ENCODE measurements at places on chromosomes 7 and 10.

- H3K27me3 ChIP-seq: no peaks in the 10 kb centered on the region
- H3K4me3 ChIP-seq: no peak overlapping the region
- peaks cover 59% of the 10 kb centered on the region for H3K4me1 ChIP-seq
- DNase-seq: no peak
- H3K27ac ChIP-seq: no peak overlapping the region
Measured at GRCh38 chr7:5629941-5630340, 151.5 kb downstream of the RNF216 start.

DNA sequence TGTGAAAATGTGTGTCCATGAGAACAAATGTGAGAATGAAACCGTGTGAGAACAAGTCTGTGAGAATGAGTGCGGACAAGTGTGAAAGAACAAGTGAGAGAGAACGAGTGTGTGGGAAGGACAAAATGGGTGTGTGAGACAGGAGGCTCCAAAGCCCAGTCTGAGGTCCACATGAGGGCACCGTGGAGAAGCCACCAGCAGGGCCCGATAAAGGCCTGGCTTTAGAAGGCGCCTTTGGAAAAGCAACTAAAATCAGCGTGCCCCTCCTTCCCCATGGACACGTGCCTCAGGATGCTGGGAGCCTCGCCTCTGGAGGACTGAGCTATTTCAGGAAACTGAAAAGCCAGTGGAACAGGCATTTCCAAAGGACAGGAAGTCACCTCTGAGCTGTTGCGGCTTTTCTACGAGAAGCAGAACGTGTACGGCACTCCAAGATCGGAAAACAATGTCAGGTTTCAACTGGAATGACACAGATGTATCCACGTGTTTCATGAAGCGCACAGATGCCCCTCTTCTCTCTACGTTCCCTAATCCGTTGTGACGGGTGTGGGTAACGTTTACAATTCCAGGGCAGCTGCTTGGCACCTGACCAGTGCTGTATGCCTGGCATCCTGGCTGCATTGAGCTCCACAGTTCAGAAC, 46.4 kb downstream of the ESYT2 start:
- no peak for DNase-seq
- H3K36me3 ChIP-seq: peaks cover 1% of the 10 kb centered on the region
- H3K27me3 ChIP-seq: no peaks in the 10 kb centered on the region
- no peaks in the 10 kb centered on the region for H3K4me1 ChIP-seq

GRCh38 chr10:102870221-102870620, 951 bp downstream of the AS3MT start:
- H3K36me3 ChIP-seq: no peaks in the 10 kb centered on the region
- H3K4me3 ChIP-seq: peak overlapping the region; percentile 91
- peaks cover 20% of the 10 kb centered on the region for H3K4me1 ChIP-seq
- no peaks in the 10 kb centered on the region for H3K27me3 ChIP-seq

- H3K27ac ChIP-seq: no peak overlapping the region
- DNase-seq: no peak
- H3K4me1 ChIP-seq: peaks cover 33% of the 10 kb centered on the region
- no peak overlapping the region for H3K4me3 ChIP-seq
- no peaks in the 10 kb centered on the region for H3K27me3 ChIP-seq
- H3K36me3 ChIP-seq: no peaks in the 10 kb centered on the region
Measured at GRCh38 chr10:35875016-35875676, 233.1 kb upstream of the FZD8 start.

- no peaks in the 10 kb centered on the region for H3K36me3 ChIP-seq
- DNase-seq: no peak
- no peak overlapping the region for H3K27ac ChIP-seq
- H3K4me1 ChIP-seq: no peaks in the 10 kb centered on the region
- H3K4me3 ChIP-seq: no peak overlapping the region
Measured at GRCh38 chr10:58041901-58042300, 225.8 kb downstream of the IPMK start.

DNA sequence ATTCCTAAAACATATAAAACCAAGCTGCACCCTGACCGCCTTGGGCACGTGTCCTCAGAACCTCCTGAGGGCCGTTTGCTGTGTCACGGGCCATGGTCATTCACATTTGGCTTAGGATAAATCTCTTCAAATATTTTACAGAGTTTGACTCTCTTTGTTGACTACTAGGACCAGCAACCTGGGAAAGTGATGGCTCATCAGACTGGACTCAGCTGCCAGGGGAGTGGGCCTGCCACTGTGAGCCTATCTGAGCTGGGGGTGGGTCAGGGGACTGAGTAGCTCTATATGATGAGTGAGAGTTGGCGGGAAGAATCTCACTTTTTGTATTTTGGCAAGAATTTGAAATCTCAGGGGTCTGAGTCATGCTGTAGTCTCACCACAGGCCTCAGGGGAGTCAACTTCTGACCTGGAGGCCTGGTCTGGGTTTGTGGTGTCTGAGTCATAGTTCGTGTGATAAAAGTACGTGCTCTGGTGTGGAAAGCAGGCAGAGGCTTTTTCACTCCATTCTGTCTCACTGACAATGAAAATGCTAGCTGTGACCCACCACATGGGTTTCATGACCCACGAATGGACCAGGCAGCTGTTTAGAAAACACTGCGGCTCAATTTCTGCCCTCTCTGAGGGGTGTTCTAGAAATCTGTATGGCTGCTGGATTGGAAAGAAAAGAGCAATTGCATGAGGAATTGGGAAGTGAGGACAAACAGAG, 4.2 kb upstream of the UPP1 start:
- H3K36me3 ChIP-seq: no peaks in the 10 kb centered on the region
- no peak for DNase-seq
- H3K27me3 ChIP-seq: no peaks in the 10 kb centered on the region
- H3K27ac ChIP-seq: peak overlapping the region; percentile 7
- peak overlapping the region; percentile 2 for H3K4me3 ChIP-seq

DNA sequence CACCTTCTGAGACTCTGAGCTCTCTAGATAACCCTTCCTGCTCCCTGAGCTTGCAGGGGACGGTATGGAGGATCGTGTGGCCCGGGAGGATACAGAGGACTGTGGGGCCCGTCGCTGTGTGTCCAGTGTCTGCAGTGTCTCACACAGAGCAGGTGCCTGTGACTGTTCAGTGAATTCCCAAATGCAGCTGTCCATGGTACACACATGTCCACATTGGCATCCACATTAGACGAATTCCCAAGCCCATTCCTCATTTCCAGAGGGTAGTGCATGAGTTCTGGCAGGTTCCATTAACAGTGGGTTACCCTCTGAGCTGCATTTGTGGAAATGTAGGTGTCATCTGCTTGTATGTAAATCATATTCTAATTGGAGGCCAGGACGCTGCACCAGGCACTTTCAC, 39.5 kb downstream of the WDFY4 start:
- no peak for DNase-seq
- H3K4me3 ChIP-seq: no peak overlapping the region
- no peaks in the 10 kb centered on the region for H3K36me3 ChIP-seq
- H3K27me3 ChIP-seq: peaks cover 8% of the 10 kb centered on the region

DNA sequence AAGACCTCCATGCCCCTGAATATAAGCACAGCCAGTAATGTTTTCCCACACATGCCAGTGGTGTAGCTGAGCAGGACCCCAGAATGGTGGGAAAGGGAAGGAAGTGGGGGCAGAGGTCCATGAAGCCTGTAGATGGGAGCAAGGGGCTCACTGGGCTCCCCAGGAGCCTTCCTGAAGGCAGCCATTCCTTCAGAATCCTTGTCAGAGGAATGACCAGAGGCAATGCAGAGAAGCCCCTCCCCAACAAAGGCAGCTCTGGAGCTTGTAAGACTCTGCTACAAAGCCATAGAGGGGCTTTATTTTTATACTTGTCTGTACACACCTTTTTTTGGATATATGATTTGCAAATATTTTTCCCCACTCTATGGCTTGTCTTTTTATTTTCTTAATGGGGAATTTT, 165.0 kb upstream of the TCF7L2 start:
- no peak for DNase-seq
- H3K27ac ChIP-seq: peak overlapping the region; percentile 89
- H3K4me1 ChIP-seq: peaks cover 43% of the 10 kb centered on the region
- H3K36me3 ChIP-seq: peaks cover 12% of the 10 kb centered on the region

DNA sequence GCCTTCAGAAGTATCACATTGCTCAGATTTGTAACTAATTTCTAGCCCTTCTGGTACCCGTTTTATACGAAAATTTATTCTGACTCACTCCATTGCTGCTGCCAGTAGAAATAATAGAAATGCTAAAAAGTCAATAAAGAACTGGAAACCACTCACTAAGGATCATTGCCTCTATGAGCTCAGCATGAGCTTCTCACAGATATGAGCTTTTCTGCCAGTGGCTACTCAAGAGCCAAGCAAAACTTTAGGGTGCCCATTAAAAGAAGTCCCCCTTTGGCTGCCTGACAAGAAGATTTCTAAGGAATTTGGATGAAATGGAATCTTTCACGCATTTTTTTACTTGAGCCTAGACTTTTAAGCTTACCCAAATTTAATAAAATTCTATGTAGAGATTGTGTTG, 52.5 kb downstream of the GPR37 start:
- H3K4me3 ChIP-seq: no peak overlapping the region
- no peak for DNase-seq
- H3K4me1 ChIP-seq: peaks cover 9% of the 10 kb centered on the region
- no peaks in the 10 kb centered on the region for H3K27me3 ChIP-seq
- peaks cover 4% of the 10 kb centered on the region for H3K36me3 ChIP-seq

- no peak for DNase-seq
- H3K4me1 ChIP-seq: peaks cover 6% of the 10 kb centered on the region
- no peak overlapping the region for H3K4me3 ChIP-seq
- H3K36me3 ChIP-seq: peaks cover 19% of the 10 kb centered on the region
- H3K27me3 ChIP-seq: no peaks in the 10 kb centered on the region
- no peak overlapping the region for H3K27ac ChIP-seq
Measured at GRCh38 chr7:19224951-19225350, 79.7 kb upstream of the FERD3L start.

DNA sequence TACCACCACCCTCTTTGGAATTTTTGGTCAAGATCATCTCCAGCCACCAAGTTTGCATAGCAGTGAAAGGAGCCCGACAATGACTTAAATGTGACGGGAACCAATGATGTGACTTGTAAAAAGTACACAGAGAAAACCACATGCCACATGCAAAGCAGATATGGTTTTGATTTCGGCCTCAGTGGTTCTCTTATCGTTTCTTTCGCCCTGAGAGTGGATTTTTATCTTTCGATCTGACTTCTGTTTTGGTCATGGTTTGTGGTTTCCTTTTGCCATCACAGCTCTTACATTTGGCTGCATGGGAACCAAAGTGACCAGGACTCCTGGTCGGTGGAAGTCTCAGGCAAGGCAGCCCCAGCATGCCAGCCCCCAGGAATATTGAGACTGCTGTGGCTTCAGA, 31.5 kb downstream of the TCF7L2 start:
- H3K4me3 ChIP-seq: no peak overlapping the region
- no peaks in the 10 kb centered on the region for H3K27me3 ChIP-seq
- no peak for DNase-seq
- peaks cover 47% of the 10 kb centered on the region for H3K4me1 ChIP-seq
- H3K36me3 ChIP-seq: peaks cover 2% of the 10 kb centered on the region
- H3K27ac ChIP-seq: peak overlapping the region; percentile 9

GRCh38 chr10:95438781-95439180, 122.4 kb downstream of the SORBS1 start:
- no peaks in the 10 kb centered on the region for H3K27me3 ChIP-seq
- no peak overlapping the region for H3K4me3 ChIP-seq
- H3K36me3 ChIP-seq: no peaks in the 10 kb centered on the region
- no peak for DNase-seq
- no peak overlapping the region for H3K27ac ChIP-seq

DNA sequence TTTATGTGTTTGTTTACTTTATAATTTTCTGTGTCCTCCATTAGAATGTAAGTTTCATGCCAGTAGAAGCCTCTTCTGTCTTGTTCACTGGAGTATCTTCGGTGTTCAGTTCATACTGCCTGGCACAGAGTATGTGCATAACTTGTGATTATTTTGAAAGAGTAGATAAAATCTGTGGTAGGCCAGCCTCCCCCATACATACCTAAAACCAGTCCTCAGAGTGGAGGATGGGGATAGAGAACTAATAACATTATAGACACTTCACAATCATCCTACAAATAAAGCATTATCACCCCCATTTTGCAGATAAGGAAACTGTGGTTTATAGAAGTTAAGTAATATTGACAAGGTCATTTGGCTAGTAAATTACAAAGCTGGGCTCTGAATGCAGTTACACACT, 28.0 kb downstream of the VIM start:
- DNase-seq: no peak
- H3K27ac ChIP-seq: no peak overlapping the region
- no peak overlapping the region for H3K4me3 ChIP-seq
- H3K27me3 ChIP-seq: no peaks in the 10 kb centered on the region
- H3K4me1 ChIP-seq: peaks cover 19% of the 10 kb centered on the region
- H3K36me3 ChIP-seq: no peaks in the 10 kb centered on the region

- peaks cover 11% of the 10 kb centered on the region for H3K36me3 ChIP-seq
- H3K4me1 ChIP-seq: no peaks in the 10 kb centered on the region
- no peak overlapping the region for H3K27ac ChIP-seq
- no peak overlapping the region for H3K4me3 ChIP-seq
- no peak for DNase-seq
Measured at GRCh38 chr10:45581216-45581549, 91.4 kb downstream of the ZFAND4 start.

DNA sequence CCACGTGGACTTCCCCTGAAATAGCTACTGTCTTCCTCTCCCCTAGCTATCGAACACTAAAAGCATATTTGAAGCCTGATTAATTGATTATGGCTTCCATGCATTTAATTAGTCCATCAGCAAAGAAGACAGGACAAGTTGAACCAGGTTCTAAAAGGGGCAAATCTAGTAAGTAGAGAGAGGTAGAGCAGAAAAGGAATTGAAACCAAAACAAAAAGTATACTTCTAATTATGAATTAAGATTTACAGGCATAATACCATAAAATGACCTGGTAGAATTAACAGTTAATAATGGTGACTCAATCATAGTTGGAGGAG, 393 bp upstream of the DNAJC1 start:
- peak overlapping the region; percentile 87 for H3K27ac ChIP-seq
- no peaks in the 10 kb centered on the region for H3K27me3 ChIP-seq
- DNase-seq: no peak
- peaks cover 11% of the 10 kb centered on the region for H3K36me3 ChIP-seq

DNA sequence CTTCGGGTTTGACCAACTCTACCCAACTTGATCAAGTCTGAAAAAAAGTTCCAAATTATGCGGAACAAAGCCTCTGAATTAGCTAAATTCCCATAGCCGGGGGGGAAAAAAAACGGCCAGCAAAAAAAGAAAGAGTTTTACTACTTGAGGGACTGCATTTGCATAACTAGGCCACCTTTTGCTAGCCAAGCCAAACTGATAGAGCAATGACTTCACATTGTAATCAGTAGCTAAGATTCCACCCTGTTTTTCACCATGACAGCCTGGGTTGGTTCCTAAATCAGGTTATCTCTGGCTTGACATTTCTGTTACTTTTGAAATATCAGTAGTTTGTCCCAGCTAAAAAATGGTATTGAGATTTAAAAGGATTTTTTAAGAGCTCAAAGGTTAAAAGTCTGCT, 31.4 kb upstream of the CREB3L2 start:
- no peaks in the 10 kb centered on the region for H3K27me3 ChIP-seq
- H3K36me3 ChIP-seq: peaks cover 15% of the 10 kb centered on the region
- H3K27ac ChIP-seq: no peak overlapping the region
- DNase-seq: no peak
- H3K4me1 ChIP-seq: no peaks in the 10 kb centered on the region

GRCh38 chr10:10270126-10271050, 747.3 kb upstream of the CELF2 start:
- H3K4me3 ChIP-seq: no peak overlapping the region
- no peak overlapping the region for H3K27ac ChIP-seq
- H3K4me1 ChIP-seq: no peaks in the 10 kb centered on the region
- no peaks in the 10 kb centered on the region for H3K27me3 ChIP-seq
